ENCODE measurements at places on chromosomes 1 and 21.

DNA sequence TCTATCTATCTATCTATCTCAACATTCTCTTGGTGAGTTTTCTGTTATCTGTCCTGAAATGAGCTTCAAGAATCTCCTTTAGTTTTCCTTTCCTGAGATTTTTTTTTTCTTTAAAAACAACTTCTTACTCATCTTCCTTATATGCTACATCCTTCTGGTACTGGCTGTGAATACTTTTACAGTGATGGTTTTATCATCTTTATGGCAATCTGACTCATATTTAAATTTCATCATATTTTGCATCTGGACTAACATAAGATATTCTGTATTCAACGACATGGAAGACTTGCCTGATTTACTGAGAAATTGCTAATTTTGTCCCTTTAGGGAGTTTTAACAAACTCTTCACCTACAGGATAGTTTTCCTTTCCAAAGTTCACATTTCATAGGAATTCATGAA, 33.0 kb downstream of the PDE4B start:
- no peak for DNase-seq

GRCh38 chr1:228735871-228736586, 750 bp downstream of the RHOU start:
- peak; percentile 38 for DNase-seq

DNA sequence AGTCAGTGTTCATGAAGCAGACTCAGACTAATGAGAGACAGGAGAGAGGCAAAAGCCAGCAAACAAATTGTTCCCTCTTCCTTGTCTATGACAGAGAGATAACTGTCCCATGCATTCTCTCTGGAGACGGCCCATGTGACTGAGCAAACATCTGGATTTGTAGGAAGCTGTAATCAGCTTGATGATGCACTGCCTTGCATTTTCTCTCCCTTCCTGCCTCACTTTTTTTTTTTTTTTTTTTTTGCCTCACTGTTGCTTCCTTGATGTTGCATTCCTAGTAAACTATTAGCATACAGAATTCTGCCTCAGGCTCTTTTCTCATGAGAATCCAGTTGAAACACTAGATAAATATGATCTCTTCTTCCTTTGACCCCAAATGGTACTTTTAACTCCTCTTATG, 134.5 kb downstream of the HHIPL2 start:
- no peak for DNase-seq

- no peak for DNase-seq
These were observed 53.6 kb downstream of the SLC66A1 start for GRCh38 chr1:19365721-19366120.

- no peak for DNase-seq
These were observed 8.3 kb upstream of the PTPRF start for GRCh38 chr1:43522431-43522775.

GRCh38 chr1:212381397-212382035, 33.2 kb downstream of the PACC1 start:
- no peak for DNase-seq

GRCh38 chr21:44845418-44846223, 27.8 kb upstream of the SUMO3 start:
- peak; percentile 47 for DNase-seq

- no peak for DNase-seq
These were observed 11.5 kb downstream of the RO60 start for GRCh38 chr1:193070942-193071341.

GRCh38 chr1:226994586-226995364, 54.7 kb downstream of the COQ8A start:
- no peak for DNase-seq

DNA sequence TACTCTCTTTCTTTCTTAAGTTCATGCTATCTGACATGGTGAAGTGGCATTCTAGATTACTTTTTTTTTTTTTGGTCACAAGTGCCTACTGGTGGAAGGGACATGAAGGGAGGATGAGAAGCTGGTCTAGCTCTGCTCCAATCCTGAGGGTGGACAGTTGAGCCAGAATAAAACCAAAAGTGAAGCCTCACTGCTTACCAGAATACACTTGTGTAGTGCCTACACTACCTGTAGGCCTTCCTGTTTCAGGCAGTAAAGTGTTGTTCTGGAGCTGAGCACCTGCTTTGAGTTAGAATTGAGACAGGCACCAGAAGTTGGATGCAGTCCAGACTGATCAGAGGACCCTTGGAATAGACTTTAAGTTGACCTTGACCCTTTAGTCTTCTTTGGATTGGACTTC, 40.4 kb upstream of the APOBEC4 start:
- no peak for DNase-seq

GRCh38 chr1:238264951-238265350, 374.2 kb upstream of the ZP4 start:
- no peak for DNase-seq

GRCh38 chr1:150516050-150516591, 569 bp downstream of the FALEC start:
- peak; percentile 36 for DNase-seq

DNA sequence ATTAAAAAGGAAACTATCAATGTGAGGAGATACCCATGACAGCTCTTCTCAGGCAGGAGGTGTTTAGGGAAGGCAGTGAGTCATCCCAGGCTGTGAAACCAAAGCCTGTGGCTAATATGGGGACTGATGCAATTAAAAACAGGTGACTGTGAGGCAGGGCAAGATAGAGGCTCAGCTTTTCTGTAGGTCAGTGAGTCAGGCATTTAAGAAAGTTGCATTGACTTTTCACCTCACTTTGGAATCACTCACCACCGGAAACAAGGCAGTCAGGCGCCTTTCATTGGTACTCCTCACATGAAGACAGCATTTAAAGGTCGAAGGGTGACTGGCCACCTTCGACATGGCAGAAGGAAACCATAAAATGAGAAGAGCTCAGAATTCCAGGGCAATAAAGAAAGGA, 54.5 kb downstream of the PAPPA2 start:
- DNase-seq: no peak

GRCh38 chr1:152926091-152926490, 17.7 kb downstream of the IVL start:
- DNase-seq: no peak

- no peak for DNase-seq
These were observed 574.7 kb downstream of the USP25 start for GRCh38 chr21:16304174-16305095.

Measured in NCI-H1092 treated with DMSO at 0.1 percent for 48 hours (cell line).